ENCODE measurements at places on chromosomes 6 and 20. TPM values are rescaled to one million over a fixed set of nuclear protein-coding genes. Genes with fewer than 3 reads are reported as not detected.

EYS gene
- total RNA-seq: not detected

DNA sequence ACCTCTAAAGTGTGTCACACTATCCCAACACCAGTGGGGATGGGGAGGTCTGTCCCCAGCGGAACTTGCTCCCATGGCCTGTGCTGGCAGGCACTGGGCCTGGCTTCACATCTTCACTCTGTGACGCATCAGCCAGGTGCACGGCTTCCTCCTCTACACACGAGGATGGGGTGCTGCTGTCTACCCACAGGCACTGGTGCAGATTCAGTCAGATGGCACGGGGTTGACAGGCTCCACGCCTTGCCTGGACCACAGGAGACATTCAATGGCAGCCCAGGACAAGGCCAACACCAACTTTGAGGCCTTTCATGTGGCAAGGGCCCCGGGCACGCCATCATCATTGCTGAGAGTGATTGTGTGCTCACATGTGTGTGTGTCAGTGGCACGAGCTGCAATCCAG, 92.4 kb downstream of the TMEM242 start:
- no peak for DNase-seq

JARID2 gene
- total RNA-seq: 6.4 TPM

GRCh38 chr6:17877196-17877894, 110.1 kb downstream of the KIF13A start:
- DNase-seq: no peak

ADGB gene
- 0.72 TPM for total RNA-seq

DNA sequence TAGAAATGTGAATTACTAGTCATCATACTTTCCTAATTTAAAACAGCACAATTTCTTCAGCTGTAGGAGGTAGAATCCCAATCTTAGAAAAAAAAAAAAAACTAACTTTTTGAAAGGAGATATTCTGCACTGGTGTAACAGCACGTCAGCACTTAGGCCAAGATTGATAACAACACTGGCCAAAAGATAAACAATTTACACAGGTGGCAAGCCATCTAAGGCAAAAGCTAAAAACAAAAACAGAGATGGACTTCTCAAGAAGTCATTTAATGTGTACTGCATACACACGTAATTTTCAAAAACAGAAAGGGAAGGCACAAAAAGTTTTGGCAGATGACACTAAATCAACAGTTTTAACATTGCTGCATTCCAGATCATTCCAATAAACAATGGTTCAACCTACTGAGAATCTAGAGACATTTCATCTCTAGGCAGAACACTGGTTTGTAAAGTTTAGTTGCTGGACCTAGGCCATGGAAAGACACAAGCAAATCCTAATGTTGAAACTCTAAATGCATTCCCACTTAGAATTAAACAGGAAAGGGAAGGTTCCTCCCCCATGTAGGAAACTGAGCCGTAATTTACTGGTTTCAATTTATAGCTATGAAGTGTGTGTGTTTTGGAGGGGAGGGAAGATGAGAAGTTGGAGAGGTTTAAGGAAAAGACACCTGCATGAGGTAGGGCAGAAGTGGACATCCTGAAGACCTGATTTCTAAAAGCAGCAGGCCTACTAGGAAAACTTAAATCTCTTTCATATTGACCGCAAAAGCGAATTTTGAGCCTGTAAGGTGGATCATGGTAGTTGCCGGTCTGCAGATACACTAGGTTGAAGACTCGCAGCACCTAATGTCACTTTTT, 1.3 kb downstream of the GCLC start:
- DNase-seq: no peak

DNA sequence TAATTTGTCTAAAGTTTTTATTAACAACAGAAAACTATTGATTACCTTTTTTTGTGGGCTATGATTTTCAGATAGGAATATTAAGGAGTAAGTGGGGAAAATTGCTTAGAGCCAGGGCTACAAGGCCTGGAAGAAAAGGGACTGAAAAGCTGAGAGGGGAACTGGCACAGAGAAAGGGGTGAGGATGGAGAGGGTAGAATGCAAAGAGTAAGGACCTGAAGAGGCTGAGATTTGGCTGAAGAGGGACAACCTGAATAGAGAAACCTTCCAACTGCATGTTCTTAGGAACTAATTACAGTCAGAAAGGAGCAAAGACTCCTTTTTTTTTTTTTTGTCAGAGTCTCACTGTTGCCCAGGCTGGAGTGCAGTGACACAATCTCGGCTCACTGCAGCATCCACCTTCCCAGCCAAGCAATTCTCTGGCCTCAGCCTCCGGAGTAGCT, 16.7 kb downstream of the BTN2A1 start:
- no peak for DNase-seq

- peak; percentile 32 for DNase-seq
Observed at GRCh38 chr20:58597249-58597891, 53.7 kb upstream of the STX16 start.

FNDC11 gene
- total RNA-seq: 0.28 TPM

DNA sequence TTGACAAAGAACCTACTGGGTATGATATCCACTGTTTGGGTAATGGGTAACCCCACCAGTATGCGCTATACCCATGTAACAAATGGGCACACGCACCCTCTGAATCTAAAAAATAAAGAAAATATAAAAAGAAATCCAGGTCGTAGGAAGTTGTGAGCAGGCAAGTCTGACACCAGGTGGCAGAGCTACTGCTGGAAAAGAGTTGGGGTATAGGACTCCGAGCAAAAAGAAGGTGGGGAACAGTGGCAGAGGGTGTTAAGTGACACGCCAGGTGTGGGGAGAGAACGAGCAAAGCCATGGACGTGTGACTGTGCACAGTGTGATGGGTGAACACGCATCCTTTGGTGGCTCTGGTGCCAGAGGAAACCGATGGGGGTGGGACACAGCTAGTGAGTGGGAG, 46.7 kb downstream of the NOX3 start:
- DNase-seq: no peak

DNA sequence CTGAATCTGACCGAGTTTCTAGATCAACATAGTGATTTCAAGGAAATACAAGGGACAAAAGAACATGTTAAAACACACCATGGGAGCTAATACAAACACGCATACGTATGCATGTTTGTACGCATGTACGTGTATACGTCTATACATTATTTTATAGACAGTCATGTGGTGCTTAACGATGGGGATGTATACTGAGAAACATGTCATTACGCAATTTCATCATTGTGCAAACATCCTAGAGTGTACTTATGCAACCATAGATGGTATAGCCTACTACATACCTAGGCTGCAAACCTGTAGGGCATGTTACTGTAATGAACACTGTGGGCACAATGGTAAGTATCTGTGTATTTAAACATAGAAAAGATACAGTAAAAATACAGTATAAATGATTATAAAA, 25.0 kb upstream of the NELFCD start:
- DNase-seq: no peak

GRCh38 chr20:11301699-11302098, 616.0 kb upstream of the BTBD3 start:
- DNase-seq: no peak

- no peak for DNase-seq
Observed at GRCh38 chr20:8678098-8678776, 390.6 kb upstream of the PLCB4 start.

SLCO4A1 gene
- 3.4 TPM for total RNA-seq

TSBP1 gene
- total RNA-seq: not detected

DNA sequence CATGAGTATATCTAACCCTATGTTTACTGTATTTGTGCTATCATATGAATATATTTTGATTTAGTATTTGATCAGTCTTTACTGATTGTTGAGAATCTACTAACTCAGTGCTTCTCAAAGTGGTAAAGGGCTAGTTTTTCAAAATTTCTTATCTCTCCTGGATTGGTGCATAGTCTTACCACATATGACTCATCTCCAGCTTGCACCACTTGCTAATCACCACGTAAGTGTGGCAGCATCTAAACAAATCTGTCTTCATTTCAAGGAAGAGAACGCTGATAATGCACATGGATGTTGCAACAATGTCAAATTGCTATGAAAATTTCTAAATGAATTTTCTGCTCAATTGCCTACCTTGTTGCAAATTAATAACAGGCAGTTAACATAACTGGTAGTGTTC, 299.5 kb downstream of the PAX1 start:
- no peak for DNase-seq

- DNase-seq: no peak
Observed at GRCh38 chr6:140039364-140039763, 664.9 kb upstream of the CITED2 start.

DNA sequence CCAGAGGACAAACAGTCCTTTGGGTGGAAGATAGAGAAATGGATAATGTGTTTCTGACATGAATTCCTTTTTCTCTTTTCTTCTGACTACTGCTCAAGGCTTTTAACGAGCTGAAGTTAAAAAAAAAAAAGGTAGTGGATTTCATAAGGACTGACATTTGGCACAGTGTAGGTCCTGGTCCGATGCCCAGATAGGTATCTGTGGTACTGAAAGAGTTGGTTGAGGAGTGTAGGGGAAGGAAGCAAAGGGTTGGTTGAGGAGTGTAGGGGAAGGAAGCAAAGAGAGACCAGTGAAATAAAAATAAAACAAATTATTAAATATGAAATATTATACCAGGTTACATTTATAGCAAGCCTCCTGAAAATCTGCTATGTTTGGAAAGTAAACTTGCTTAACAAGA, 11.8 kb downstream of the UTRN start:
- DNase-seq: no peak

GRCh38 chr20:36895036-36895435, 19.1 kb downstream of the TLDC2 start:
- DNase-seq: no peak

TRIM10 gene
- total RNA-seq: not detected

DNA sequence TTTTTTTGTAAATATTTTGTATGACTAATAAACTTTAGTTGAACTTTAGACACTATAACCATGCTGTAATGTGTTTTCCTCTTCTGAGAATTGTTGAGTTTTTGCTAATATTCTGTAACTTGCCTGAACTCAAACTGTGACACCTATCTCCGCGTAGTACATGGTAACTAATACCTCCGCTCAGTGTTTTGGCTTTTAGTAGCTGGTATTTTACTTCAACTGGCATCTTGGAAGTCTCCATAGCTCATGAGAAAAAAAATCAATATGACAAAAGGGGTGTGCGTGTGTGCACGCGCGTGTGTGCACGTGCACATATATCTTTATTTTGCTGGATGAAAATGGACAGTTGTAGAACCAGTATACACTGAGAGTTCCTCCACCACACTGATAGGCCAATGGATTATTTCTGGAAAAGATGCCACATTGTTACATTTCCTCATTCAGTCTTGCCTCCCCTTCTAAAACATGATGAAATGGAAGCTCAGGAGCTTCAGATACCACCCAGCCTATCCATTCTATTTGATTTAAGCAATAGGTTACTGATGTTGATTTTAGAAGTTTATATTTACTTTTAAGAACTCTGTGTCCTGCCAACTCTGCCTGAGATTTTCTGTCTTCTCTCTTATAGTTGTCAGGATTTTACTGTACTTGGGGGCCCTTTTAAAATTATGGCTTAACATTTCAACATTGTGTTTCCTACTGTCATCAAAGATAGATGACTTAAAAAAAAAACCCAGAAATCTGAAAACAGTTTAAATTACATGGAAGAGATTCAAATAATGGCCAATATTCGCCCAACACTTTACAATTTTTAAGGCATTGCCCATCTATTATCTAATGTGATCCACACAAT, 16.3 kb upstream of the ADGRG6 start:
- DNase-seq: no peak

- DNase-seq: no peak
Observed at GRCh38 chr6:76441875-76442274, 369.4 kb upstream of the IMPG1 start.

GRCh38 chr20:2879146-2879545, 5.9 kb downstream of the PTPRA start:
- no peak for DNase-seq

- no peak for DNase-seq
Observed at GRCh38 chr6:150536835-150537234, 62.9 kb upstream of the PLEKHG1 start.

C6orf52 gene
- 0.59 TPM for total RNA-seq

GRCh38 chr6:79719248-79719960, 88.3 kb downstream of the SH3BGRL2 start:
- no peak for DNase-seq

GRCh38 chr6:139392794-139393193, 18.3 kb upstream of the CITED2 start:
- no peak for DNase-seq

DSP gene
- total RNA-seq: 9.3 TPM

GRCh38 chr6:39421383-39422225, 99.1 kb upstream of the KCNK16 start:
- no peak for DNase-seq

- DNase-seq: no peak
Observed at GRCh38 chr6:53544217-53544469, 758 bp downstream of the GCLC start.

DNA sequence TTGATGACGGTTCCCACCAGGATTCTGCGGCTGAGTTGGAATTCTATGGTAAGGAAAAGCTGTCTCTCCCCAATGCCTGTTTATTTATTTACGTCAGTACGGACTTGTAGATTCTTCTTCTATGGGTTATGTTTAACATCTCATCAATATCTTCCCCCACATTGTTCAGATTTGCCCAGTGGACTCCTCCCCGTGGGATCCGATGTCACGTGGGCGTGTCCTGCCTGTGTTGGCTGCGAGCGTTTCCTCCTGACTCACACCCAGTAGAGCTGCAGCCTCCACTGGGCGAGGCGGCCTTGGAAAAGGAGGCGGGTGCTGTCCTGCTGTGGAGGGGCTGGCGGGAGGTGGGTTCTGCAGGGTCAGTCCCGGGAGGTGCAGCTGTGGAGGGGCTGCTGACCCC, 46.8 kb upstream of the SLCO4A1 start:
- DNase-seq: peak; percentile 50

DNA sequence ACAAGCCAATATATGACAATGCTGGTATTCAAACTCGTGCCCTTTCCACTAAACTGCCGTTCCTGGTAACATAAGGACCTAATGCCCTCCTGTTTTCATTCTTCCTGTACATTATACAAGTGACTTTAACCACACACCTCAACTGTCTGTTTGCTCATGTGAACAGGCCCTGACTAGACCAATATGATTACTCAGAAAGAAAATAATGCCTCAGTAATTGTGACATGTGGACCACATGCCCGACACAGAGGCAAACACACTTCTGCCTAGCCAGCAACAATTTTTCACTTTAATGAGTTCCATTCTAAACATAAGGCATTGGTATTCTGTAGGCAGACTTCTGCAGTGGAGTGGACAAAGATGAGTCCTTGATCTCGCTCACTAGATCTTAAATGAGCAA, 30.0 kb downstream of the SLC22A16 start:
- no peak for DNase-seq

GMPR gene
- 35.1 TPM for total RNA-seq

E2F3 gene
- 4.2 TPM for total RNA-seq

GRCh38 chr6:101640131-101640530, 246.6 kb downstream of the GRIK2 start:
- no peak for DNase-seq

DNA sequence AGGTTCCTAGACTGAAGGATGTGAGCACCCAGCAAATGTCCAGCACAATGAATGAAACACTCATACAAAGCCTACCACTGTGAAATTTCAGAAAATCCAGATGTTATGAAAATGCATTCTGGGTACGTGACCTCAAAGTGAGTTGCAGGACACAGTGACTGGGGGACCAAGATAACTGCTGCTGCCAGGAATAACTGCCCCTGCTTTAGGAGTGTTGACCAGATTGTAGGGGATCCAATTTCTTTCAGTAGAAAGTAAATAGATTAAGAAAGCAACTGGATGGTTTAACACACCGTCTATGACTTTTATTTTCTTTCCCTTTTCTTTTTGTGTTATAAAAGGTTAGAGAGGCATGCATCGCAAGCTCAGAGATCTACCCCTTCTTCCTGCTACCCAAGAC, 29.5 kb downstream of the MYLK4 start:
- DNase-seq: no peak

- DNase-seq: no peak
Observed at GRCh38 chr20:38128691-38129090, 36.4 kb downstream of the TGM2 start.

GRCh38 chr6:9554806-9555205, 860.1 kb downstream of the TFAP2A start:
- DNase-seq: no peak
